ENCODE measurements at places on chromosomes 6 and 20.
A peak's percentile ranks its signal among the peaks of the same experiment; 100 is the strongest.

DNA sequence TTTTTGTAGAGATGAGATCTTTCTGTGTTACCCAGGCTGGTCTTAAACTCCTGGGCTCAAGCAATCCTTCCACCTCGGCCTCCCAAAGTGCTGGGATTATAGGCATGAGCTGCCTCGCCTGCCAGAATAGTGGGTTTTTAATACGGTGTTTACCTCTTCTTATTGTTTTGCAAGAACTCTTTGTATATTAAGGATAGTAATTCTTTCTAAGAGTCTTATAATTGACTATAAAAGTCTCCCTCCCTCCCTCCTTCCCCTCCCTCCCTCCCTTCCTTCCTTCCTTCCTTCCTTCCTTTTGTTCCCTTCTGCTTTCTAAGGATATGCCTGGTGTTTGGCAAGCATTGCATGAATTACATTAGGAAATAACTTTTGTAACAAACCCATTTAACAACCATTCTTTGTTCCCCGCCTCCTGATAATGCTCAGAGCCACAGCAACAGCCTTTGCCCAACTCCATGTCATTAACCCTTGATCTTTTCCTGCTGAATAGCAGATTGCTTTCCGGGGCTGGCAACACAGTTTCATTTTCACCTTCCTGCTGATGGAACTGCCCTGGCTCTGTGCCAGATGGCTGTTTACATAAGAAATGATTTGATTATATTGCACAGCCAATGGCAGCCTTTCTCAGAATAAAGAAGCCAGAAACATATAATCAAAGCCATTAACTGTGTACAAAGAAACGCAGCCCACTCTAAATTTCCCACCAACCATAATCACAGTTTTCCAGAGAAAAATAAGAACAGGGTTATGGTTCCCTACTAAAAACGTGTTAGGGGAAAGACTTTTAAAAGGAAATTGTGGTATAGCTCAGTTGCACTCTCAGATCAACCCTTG, 143.7 kb upstream of the PTPN1 start:
- DNase-seq: peak; percentile 44

DNA sequence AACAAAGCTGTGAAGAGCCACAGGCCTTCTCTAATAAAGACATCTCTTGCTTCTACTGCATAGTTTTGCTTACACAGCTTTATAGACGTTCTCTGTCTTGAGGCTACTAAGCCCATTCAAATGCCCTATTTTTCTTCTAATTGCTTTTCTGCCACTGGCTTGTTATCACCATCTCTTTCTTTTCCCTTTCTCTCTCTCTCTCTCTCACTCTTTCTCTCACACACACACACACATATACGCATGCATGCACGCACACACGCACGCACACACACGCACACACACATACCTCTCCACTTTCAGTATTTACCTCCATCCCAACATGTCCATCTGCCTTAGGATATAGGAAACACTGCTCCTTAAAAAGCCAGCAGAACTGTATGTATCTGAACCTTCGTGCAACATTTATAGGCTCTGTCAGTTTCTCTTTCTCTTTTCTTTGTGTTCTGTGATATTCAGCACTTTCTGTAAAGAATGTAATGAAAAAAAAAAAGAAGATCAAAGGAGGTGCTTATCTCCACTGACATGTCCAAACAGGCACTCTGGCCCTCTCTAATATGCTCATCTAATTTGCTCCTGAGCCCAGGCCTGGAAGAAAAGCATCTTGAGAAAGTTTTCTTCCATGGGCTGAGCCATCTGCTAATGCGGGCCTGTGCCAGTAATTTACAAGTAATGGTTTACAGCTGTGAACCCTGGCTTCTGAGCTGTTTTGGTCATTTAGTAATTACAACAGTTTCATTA, 1046.7 kb upstream of the MAP3K7 start:
- DNase-seq: no peak

DNA sequence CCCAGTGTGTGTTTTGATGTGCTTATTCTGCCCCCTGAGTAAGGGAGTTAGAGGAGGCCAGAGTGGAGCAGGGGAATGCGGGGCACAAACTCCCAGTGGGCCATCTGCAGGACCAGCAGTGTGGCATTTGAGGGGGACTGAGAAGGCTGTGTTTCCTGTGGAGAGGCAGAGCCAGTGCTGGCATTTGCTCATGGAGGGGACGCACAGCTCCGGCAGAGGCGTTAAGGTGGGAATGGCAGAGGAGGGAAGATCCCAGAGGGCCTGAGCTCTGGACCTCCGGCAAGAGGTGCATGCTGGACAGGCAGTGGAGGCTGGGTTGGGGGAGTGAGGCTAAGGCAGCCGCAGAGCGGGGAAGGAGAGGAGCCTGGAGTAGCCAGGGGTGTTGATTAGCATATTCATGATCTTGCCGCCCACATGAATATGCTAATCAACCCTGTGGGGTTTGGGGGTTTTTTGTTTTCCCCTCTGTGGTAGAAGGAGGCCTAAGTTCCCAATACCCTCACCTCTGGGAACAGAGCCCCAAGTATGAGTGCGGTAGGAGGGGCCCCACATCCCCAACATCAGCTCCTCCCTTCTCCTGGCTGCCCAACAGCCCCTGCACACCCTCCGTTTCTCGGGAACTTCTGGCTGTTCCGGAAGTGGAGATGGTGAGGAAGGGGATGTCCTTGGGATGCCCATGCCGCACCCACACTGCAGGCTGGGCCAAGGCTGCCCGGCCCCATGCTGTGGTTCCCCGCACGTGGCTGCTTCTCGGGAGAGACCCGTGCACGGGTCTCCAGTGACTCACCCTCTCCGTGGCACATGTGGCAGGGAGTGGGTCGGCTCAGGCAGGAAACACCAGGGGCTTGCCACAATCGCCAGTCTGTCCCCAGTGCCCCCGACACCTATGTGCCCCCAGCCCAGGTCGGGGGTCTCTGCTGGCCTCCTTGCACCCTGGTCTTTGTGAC, 33.8 kb downstream of the DLGAP4 start:
- DNase-seq: no peak

GRCh38 chr6:142429195-142429594, 127.4 kb downstream of the ADGRG6 start:
- no peak for DNase-seq

- DNase-seq: no peak
Observed at GRCh38 chr6:73694711-73695411, 1.1 kb upstream of the CD109 start.

DNA sequence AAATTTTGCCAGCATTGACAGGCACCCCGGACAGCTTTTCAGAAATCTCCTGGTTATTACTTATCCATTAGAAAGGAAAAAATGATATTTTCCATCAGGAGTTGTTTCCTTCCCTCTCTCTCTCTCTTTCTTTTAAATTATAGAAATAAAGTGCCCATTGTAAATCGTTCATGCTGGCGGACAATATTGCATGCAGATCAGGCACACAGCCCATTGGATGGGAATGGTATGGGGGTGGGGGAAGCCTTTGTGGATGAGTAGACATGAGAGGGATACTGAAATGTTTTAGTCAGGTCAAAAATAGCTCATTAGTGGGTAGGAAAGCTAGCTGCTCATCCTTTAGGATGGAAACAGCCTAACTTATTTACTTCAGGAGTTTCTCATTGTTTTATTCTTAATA, 764.9 kb upstream of the MMS22L start:
- no peak for DNase-seq

DNA sequence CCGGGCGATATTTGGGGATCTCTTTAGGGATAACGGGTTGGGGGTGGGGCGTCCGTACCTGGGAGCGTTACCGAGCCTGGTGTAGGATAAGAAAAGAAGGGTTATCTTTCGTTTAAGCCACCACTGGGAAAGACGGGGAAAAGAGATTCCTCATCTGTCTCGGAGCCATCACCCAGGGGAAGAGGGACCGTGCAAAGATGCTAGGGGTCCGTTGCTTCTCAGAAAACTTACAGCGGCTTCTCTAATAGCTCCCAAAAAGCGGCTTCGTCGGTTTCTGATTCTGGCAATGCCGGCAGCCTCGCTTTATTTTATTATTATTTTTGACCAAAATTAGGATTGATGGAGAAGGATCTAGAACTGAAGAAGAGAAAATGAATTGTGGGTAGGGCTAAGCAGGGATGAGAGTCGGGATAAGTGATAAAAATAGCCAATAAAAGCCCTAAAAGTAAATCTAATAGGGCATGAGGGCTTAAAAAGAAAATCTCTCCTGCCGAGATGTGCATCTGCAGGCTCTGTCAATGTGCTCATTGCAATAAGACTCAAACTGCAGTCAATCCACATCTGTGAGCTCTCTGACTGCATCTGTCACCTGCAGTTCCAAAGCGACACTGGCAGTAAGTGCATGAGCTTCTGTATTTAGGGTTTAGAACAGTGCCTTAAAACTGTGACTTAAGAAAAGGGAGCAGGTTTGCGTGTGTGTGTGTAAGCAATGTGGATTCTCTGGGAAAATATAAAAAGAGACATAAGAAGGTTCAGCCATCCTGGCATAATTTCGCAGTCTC, 801 bp downstream of the TBPL1 start:
- DNase-seq: no peak

DNA sequence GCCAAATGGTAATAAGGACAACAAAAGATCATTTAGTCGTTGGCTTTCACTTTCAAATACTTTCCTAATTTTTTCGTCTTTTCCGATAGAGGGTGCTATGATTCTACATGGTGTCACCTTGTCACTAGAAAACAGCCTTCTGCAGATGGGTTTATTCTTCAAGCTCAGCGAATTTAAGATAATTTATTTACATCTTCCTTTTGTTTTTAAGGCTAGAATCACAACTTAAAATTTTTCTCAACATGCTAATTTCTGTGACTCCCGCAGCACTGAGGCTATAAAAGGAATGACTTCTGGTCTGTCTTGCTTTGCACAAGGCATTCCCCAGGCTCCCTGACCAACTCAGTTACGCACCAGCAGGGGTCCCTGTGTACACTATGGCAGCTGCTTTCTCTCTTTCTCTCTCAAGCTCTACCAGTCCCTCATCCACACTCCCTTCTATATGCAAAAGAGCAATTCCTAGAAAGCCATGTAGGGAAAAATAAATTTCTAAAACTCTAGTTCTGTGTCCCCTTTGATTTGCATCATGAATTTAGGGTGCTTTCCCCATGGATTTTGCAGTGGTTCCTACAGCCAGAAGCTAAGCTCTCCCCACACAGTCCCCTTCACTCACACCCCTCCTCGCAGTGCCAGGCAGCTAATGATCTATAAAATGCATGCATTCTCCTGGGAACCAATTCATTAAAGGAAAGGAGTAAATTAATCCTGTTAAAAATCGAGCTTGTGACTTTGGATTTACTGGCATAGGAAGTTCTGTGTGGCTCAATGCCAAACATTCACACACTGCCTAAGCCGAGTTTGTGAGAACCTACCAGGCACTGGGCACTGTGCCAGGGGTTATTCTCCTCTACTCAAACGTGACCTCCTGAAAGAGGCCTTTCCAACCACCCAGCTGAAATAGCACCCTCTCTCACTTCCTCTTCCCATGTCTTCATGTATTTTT, 74.5 kb downstream of the DCDC2 start:
- DNase-seq: peak; percentile 47

DNA sequence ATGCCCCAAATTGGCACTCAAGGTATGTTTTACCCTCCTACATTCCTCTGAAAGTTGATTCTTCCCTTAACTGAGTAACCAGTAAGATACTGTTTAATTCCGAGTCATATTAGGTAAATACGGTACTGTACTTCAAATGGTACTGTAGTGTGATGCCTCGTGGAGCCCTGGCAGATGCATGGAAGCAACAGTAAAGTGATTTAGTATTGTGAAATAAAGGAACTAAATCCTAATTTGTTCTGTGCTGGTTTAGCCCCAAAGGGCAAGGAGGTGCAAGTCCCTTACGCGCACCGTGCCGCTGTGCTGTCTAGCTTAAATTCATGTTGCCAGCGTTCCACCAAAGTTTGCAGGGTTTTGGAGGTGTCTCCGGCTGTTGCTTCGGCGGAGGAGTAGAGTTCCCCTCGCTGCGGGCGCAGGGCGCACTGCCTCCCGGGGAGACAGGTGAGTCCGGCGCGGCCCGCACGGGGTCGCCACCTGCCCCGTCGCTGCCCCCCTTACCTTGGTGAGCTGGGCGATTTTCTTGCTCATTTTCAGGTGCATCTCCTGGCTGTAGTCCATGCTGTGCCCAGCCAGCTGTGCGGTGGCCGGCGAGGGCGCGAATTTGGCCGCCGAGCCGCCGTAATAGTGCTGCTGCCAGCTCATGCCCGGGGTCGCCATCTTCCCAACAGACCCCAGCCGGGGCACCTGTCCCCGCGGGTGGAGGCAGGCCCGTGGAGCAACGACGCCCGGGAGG, 655 bp downstream of the FAM184A start:
- DNase-seq: peak; percentile 55

- no peak for DNase-seq
Observed at GRCh38 chr6:163318071-163318786, 96.3 kb upstream of the QKI start.

- no peak for DNase-seq
Observed at GRCh38 chr6:54043360-54043759, 67.9 kb upstream of the MLIP start.
